ENCODE measurements at places on chromosomes 7 and 10.

GRCh38 chr10:93293999-93294398, 188.1 kb downstream of the MYOF start:
- no peak for DNase-seq

DNA sequence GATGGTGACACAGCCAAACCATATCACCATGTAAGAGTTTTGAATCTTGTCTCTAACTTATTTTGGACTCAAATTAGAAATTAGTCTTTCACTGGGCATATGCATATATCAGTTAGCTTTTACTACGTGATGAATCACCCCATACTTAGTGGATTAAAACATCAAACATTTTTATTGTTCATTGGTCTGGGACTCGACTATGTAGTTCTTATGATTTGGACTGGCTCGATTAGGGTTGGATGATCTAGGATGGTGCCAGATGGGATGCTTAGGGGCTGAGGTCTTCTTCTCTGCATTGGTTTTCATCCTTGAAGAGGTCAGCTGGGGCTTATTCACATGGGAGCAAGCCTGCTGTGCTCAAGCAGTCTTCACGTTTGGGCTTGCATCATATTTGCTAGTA, 264.9 kb downstream of the EXOC4 start:
- no peak for DNase-seq

- DNase-seq, result no peak
Measured at GRCh38 chr7:147509035-147509501, 1081.5 kb upstream of the C7orf33 start.

GRCh38 chr10:31242902-31243301, 76.1 kb upstream of the ZEB1 start:
- no peak for DNase-seq

GRCh38 chr10:111082102-111082975, 5.5 kb downstream of the ADRA2A start:
- no peak for DNase-seq

DNA sequence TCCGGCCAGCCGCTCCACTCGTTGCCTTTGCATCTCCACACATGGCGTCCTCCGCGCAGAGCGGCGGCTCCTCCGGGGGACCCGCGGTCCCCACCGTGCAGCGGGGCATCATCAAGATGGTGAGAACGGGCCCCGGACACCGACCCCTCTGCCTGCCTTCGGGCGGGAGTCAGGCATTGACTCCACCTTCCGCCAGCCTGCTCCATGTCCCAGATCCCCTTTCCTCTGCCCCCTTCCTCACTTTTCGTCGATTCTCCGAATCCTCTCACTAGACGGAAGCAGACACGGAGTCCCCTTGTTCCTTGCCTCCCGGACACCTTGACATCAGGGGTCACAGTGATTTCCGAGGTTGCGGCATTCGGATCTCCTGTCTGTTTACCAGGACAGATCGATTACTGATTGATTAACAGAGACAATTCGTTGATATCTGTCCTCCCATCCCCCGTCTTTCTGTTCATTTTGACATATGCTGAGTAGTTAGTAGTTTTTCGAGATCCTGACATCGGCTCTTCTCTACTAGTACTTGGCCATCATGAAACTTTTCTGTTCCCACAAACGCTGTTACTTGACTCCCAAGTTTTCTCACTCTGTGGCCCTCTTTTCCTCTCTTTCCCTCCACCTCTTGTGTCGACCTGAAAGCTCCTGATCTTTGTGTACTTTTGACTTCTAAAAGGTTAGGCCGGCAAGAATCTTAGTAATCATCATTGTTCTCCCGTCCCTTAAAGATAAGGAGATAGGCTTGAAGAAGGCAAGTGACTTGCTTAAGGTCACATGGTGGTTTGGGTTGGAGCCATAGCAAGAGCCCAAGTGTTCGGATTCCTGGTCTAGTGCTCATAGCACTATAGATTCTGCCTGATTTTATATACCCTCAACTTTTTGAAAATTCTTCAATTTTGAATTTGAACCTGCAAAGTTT, 597 bp downstream of the SND1 start:
- DNase-seq, result no peak

- DNase-seq, result no peak
Measured at GRCh38 chr7:51802718-51803117, 486.1 kb upstream of the COBL start.

- DNase-seq, result no peak
Measured at GRCh38 chr10:124693801-124694416, 50.3 kb downstream of the FAM53B start.

DNA sequence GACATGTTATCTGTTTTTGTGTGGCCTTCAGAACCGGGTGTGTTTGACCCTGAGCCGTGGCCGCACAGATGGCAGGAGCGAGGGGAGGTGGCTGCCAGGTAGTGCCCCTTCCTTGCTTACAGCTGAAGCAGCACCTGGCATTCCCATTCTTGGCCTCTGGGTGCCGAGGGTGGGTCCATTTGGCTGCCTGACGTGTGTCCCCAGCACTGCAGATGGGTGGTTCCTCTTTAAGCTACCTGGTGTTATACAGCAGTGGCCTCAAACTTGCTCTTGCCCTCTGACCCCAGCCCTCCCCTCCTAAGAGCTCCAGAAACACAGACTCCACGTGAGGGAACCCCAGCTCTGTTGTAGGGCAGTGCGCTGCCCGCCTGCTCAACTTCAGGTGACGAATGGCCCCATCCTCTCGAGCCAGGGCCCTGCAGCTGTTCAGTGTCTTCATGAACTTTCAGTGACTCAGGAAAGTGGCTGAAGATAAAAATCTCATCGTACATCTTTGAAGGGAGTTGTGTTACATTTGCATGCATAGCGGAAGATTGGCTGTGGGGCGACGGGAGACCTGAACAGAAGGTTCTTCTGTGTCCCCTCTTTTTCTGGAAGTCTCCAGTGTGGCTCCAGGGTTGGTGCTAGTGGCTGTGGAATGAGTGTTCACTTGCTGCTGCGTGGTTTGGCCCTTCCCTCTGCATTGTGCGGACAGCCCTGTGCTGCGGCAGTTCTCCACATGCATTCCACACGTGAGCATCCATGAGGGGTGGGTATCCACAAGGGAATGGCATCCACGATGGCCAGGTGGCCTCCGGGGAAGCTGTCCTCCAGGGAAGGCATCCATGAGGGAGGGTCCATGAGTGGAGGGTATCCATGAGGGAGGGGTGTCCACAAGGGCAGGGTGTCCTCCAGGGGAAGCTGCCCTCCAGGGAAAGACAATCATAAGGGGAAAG, 91.6 kb downstream of the INPP5A start:
- DNase-seq, result no peak

- no peak for DNase-seq
Measured at GRCh38 chr10:58239561-58240169, 28.0 kb downstream of the IPMK start.

DNA sequence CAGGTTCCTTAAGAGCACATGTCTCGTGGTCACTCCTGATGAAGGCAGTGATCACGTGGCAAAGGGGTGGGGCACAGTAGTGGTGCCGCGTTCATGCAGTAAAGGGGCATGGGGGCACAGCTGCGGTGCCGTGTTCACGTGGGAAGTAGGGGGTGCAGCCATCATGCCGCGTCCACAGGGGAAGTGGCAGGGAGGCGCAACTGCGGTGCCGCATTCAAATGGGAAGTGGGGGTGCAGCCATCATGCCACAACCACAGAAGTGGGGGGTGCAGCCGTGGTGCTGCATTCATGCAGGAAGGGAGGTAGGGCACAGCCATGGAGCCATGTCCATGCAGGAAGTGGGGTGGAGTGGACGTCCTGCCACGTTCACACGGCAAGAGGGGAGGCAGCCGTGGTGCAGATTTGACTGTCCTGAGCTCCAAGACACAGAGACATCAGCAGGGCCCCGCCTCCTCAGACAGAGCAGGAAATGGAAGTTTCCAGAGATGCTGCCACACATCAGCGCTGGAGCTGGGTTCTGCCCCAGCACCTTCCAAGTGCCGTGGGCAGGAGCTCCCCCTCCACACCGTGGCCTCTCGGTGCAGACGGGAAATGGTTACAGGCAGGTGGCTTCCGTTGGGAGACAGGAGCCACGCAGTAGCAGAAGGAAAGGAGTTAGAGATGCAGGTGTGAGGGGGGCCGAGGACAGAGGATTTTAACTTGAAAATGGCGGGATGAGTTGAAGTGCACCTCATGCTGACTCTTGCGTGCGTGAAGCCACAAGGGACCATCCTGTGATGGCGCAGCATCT, 95.0 kb upstream of the DDC start:
- DNase-seq, result peak; percentile 29

GRCh38 chr7:87935384-87935706, 1.3 kb downstream of the ADAM22 start:
- DNase-seq, result no peak

DNA sequence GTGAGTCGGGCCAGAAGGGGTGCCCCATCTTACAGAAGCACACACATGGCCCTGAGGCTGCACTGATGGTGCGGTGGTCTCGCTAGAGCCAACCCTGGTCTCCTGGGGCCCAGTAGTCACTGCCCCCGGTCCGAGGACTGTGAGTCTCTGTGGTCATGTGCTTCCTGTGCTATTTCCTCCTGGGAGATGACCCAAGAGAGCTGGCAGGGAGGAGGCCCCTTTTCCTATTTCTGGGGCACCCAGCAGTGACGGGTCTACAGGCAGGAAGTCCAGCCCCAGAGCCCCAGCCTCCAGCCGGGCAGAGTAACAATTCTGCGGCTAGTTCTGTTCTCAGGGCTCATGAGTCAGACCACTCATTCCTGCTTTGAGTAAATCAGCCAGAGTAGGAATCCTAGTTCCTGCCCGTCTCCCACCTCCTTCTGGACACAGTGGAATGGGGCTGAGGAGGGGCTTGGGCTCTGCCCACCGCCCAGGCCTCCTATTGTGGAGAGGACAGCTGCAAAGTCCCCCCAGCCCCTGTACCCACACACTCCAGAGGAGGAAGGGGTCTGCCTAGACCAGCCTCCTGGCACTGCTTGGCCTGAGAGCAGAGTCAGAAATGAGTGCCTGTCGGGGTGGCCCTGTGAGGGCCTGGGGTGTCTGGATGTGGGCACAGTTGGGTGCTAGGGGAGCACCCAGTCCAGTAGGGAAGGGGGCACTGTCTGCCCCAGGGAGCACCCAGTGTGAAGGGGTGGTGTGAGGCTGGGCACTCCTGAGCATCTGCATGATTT, 80.5 kb upstream of the PPIF start:
- DNase-seq, result no peak

DNA sequence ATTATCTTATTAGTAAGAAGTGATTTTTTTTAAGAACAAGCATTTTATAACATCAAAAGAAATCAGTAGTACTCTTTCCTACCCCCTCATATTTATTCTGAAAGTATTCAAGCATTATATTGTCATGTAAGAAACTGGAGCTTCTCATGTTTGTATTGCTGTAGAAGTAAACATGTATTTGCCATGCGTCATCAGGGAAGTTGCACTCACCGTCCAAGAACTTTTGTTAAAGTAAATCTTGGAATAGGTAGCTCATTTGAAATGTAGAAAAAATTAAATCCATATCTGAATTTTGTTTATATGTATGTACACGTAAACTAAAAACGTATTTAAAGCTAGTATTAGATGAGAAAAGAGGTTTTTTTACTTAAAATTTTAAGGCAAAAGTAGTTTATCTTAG, 96.8 kb downstream of the PTEN start:
- DNase-seq, result no peak

DNA sequence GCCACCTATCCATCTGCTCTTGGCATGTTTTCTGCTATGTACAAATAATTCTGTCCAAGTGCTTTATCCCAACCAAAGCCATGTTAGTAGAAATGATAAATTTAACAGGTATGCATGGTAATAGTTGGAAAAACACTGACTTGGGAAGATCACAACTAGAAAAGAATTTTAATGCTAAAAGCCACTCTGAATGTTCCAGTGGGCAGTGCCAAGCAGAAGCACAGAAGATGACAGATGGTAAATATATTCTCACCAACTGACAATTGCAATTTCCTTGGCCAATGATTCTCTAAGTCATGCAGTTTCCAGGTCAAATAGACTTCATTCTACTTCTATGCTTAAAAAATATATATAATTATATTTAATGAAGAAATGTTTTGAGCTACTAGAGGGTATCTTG, 83.6 kb upstream of the SEMA3C start:
- DNase-seq, result no peak

DNA sequence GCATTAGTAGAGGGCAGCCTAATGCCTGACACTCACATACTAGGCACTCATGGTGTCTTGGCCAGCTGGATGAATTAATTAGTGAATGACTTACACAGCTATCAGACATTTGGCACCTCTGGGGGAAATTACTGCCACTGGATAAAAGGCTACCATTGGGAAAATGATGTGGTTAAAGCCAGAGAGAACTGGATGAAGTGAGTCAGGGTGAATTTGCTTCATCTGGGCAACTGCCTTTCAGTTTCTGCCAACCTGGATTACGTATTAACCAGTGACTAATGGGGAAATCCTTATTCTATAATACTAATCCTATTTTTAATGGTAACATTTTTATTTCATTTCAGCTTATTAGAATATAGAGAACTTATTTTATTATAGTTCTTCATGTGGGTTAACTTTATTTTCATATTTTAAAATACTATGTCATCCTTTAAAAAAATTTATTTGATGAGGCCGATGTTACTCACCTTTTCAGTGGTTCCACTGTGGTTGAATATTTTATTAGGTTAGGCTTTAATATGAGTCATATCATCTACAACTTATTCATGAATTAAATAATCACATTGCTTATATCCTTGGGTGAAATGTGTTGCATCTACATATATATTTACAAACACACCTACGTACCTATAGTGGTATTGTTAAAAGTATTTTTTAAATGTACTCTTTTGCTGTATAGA, 85.6 kb upstream of the CAPZA2 start:
- no peak for DNase-seq

DNA sequence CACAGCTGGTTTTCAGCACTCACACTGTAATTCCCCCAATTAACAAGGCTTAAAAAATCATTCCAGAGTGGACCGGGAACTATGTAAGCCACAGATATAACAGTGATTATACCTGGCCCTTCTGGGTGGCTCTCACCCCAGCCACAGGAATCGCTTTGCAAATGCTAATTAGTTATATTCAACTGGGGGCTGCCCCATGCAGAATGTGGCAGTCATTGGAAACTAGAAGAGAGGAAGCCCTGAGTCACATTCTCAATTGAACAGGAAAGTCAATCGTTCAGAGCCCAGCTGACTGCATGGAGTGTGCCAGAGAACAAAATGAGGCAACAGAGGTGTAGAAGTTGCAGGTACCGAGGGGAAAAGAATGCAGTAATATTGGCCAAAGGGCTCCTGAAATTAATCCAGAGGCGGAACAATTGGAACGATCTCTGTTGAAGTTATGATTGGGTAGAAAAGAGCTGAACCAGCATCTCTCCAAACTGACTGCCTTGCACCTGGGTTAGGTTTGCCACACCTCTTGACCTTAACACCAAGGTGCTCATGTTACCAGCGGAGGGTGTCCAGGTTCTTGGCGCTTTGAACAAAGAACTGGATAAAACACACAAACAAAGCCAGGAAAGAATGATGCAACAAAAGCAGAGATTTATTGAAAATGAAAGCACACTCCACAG, 909.7 kb upstream of the AUTS2 start:
- no peak for DNase-seq
